Stimulated activated CD8-positive, alpha-beta memory T cell treated with anti-CD3 and anti-CD28 coated beads, Interleukin-7, amount 100 ng/mL, for 1 hour (primary cell): ENCODE measurements at places on chromosomes 2 and 18.

DNA sequence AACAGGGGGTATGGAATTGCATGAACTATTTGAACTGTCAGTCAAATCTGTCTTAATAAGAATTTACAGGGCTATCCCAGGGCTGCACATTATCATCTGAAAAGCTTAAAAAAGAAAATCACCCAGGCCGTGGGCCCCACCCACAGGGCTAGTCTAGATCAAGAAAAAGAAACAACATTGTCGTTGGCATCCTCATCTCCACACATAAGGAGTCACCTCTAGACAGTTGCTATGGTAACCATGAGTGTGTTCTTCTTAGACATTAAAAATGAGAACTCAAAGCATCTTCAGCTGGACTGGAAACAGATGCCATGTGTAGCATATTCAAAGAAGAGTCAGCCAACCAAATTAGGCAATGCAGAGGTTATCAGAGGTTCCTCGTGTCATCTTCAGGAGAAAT is 72.3 kb upstream of the CPO start:
- DNase-seq: no peak

- no peak for DNase-seq
These were observed 122.9 kb upstream of the GATA6 start for GRCh38 chr18:22046473-22046872.

GRCh38 chr2:167943897-167944296 is 303.5 kb downstream of the STK39 start:
- no peak for DNase-seq

DNA sequence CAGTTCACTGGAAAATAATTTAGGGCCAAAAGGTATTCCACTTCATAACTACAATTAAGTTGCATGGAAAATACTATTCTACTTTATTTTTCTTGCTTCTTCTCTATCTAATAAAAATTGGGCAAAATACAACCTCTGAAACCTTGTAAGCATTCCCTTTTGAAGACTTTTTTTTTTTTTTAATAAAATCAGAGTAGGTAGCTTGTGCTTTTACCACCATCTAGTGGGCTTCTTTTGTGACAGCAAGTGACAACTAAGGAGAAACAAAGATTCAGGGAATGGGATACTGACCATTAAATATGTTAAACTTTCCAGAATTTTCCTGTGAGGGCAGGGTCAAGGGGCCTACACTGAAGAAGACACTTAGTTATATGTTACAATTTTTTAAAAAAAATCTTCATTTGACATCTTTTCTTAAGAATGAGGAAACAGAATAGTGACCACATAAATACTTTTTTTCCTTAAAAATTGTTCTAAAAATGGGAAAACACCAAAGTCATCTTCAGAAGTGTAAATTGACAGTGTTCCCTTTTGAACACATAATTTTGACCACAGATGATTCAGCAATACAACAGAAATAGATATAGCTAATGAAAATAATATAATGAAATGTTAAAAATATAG is 1183.2 kb upstream of the ACVR2A start:
- DNase-seq: no peak

DNA sequence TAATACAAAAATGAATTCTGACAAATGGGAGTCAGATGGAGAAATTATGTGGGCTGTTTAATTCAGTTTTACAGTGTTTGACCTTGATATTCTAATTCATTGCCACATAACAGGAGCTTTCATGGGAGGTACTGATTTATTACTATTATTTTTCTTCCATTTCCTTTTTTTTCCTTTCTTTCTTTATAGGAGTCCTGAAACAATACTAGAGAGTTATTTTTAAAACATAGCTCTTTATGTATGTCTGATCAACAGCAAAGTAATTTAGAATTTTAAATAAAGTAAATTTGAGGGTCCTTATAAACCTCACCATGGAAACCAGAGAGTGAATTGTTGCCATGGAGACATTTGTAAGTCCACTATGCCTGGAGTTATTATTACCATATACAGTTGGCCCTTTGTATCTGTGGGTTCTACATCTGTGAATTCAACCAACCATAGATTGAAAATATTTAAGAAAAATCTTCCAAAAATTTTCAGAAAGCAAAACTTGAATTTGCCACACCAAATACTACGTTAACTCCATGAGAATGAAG is 40.9 kb upstream of the PPP4R1 start:
- no peak for DNase-seq

DNA sequence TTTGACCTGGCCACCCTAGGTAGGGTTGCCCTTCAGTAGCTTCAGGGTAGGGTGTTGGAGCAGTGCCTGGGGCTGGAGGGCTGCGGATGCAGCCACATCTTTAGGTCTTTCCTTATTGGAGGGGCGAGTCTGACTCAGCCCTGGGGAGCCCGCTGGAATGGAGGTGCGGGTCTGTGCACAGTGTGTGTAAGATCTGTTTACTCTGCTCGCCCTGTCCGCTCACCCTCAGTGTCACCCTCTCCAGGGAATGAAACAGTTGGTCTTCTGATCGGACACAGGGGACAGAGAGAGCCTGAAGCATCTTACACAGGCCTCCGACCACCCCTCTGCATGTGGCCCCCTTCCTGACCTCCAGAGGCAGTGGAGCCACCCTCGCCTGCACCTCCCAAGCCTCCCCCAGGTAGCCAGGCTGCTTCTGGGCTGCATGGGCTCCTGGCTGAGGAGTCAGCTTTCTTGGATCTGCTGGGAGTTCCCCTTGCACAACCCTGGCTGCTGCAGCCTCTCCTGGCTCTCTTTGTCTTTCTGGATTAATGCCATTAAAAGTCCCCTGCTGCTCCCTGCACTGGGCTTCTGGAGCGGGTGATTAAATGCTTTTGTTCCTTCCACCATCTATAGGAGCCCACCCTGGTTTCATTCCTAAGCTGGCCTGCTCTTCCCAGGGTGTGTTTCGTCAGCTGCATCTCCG is 82.6 kb downstream of the ASB1 start:
- DNase-seq: no peak

DNA sequence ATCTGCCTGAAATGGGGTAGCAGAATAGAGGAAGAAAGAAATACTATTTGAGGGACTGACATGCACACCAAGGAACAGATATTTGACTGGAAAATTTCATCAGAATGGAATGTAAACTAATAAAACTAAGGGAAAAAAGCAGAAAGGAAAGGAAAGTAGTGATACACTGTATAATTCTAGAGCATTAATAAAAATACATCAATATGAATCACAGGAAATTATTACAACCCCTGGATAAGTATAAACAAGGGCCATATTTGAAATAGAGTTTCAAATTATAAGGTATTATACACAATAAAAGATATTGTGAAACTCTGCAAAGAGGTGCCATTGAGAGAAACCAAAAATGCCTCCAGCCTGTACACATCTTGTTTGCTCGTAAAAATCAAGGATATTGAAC is 149.6 kb downstream of the ICOS start:
- no peak for DNase-seq

GRCh38 chr2:69196327-69197117 is 183.5 kb downstream of the ANTXR1 start:
- no peak for DNase-seq

DNA sequence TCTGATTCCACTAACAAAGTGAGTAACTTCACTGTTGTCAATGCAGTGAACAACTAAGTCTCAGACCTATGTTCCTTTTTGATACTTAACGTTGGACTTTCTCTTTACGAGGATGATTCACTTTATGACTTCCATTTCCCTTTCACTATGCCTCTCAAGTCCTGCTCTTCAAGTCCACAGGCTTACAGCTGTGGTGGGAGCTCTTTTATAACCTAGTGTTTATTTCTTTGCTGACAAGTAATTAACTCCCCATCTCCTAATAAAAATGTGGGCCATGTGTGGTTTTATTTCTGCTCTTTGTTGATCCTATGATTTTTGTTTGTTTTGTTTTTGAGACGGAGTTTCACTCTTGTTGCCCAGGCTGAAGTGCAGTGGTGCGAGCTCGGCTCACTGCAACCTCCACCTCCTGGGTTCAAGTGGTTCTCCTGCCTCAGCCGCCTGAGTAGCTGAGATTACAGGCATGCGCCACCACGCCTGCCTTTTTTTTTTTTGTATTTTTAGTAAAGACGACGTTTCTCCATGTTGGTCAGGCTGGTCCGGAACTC is 142.1 kb downstream of the USP34 start:
- DNase-seq: no peak

DNA sequence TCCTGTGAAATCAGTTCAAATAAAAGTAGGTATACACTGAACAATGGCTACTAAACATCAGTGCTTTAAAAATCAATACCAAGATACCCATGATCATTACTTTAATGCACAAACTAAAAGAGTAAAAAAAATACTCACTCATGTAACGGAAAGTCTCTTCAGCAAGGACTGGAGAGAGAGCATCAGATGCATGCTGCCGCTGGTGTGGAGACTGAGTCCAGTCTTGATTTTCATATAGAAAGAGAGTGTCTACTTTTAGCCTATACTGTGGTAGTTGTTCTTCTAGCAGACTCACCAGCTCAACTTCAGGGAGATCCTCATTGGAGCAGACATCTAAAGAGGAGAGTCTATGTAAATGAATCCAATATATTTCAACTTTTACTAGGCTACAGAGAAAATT is 44.0 kb downstream of the TRAK2 start:
- DNase-seq: no peak

GRCh38 chr2:122174061-122174460 is 418.6 kb downstream of the TSN start:
- no peak for DNase-seq

DNA sequence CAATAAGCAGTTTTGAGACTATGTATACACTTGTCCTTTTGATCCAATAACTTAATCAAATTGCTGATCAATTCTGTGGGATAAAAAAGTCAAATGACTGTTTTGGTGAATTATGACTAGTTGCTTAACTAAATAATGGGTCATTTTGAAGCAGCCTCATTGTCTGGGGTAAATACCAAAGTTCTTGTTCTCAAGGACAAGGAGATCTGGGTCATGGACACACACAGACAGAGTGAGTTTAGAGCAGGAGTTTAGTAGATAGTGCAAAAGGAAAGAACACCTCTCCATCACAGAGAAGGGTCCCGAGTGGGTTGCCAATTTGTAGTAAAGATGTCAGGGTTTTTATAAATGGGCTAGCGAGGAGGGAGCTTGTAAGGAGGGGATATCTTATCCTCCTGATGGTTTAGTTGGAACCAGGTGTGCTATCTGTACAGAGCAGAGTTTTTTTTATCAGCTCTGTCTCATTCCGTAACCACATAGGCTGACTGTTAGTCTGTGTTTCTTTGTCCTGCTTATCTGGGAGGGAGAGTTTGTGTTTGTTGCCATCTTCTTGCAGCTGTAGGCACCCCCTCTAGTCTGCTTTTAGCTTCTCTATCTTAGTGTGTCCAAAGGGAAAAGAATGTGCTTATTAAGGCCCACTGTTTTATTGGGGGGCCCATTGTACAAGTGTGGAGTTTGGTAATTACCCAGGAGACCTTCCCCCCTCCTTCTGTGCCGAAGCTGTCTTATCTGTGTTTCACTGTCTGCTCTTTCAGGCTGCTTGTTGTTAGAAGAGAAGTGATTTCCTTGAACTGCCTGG is 48.7 kb upstream of the C1GALT1C1L start:
- DNase-seq: no peak

GRCh38 chr2:222194669-222195068 is 104.1 kb downstream of the PAX3 start:
- DNase-seq: no peak

DNA sequence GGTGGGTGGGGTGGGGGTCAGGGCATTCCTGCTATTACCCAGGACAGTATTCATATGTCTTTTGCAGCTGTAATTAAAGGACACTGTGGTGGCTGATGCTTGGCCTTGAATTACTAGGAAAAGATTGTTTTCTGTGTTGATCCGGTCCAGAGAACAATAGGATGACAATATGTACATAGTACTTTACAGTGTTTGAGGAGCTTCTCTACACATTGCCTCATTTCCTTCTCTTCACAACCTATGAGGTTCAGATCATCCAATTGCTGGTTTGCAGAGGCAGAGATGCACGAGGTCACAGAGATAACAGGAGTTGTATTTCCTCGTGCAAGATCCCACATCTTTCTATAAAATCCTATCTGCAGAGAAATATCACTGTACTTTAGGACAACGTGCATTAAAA is 119.5 kb downstream of the LIPG start:
- no peak for DNase-seq

DNA sequence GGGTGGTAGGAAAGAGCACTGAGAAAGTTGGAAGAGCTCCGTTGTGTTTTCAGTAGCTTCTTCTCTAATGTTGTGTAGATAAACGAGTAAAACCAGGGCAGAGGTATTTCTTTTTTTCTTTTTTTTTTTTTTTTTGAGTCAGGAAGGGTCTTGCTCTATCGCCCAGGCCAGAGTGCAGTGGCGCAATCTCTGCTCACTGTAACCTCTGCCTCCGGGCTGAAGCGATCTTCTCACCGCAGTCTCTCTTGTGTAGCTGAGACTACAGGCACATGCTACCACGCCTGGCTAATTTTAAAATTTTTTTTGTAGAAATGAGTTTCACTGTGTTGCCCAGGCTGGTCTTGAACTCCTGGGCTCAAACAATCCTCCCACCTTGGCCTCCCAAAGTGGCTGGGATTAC is 6.6 kb downstream of the GRHL1 start:
- DNase-seq: no peak

DNA sequence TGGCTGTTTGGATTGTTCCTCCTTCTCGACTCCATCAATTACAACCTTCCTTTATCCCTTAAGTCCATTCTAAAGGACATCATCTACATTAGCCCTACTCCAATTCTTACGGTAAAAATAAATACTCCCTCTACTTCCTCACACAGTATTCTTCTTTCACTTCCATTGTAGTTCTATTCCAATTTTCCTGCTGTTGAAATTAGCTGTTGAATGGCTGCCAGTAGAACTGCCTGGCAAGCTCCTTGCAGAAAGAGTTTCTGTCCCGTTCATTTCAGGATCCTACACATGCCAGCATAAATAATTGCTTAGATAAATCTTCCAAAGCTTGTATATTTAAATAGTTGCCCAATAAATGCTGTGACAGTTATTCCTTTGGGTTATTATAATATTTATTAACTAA is 459.3 kb upstream of the TRIB2 start:
- no peak for DNase-seq
